ENCODE measurements at places on chromosomes 13 and 19. TPM values are rescaled to one million over a fixed set of nuclear protein-coding genes. Genes with fewer than 3 reads are reported as not detected.

MCEMP1 gene
- 0.63 TPM for total RNA-seq

DNA sequence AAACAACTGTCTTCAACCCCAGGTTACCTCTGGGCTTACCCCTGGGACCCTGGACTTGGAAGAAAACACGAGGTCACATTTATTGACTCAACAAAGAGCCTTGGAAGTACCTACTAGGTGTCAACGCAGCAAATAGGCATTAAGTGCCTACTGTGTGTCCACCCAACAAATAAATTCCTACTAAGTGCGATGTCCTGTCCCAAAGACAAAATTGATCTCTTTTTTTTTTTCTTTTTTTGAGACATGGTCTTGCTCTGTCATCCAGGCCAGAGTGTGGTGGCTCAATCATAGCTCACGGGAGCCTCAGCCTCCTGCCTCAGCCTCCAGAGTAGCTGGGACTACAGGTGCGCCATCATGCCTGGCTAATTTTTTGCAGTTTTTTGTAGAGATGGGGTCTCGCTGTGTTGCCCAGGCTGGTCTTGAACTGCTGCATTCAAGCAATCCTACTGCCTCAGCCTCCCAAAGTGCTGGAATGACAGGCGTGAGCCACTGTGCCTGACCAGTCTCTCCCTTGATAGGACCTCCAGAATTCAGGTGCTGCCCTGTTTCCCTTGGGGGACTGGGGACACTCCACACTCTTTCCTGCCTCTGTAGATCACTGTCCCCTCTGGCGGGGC, 589 bp upstream of the S1PR2 start:
- DNase-seq: no peak

PLEKHF1 gene
- 10.8 TPM for total RNA-seq

ZNF486 gene
- 7.4 TPM for total RNA-seq

GRCh38 chr13:25902891-25903341, 148.9 kb downstream of the SHISA2 start:
- DNase-seq: no peak

DNA sequence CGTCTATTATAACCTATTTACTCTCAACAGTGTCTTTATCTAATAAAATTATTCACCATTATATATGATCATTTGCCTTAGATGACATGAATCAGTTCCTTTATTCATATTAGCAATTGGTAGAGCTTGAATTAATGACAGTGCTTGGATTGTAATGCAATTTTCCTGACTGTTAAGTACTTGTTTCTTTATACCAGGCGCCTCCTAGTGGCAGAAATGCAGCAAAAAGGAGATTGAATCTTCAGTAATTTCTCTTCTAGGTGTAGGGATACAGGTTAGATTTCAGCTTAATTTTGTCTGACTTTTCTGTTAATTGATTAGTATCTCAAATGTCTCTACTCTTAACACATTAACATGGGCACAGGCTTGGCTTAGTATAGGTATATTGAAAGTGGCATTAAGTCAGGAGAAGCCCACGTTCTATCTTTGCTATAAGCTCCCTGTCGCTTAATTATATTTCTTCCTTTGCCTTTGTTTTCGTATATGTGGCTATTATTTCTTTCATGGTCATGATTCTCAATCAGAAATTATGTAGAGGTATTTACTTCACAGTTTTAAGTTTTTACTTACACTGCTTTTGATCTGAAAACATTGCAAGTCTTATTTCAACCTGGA, 9.1 kb upstream of the LHFPL6 start:
- DNase-seq: peak; percentile 63

PGLYRP1 gene
- not detected for total RNA-seq

USHBP1 gene
- total RNA-seq: 12.8 TPM

ZNF177 gene
- 2.0 TPM for total RNA-seq

DNA sequence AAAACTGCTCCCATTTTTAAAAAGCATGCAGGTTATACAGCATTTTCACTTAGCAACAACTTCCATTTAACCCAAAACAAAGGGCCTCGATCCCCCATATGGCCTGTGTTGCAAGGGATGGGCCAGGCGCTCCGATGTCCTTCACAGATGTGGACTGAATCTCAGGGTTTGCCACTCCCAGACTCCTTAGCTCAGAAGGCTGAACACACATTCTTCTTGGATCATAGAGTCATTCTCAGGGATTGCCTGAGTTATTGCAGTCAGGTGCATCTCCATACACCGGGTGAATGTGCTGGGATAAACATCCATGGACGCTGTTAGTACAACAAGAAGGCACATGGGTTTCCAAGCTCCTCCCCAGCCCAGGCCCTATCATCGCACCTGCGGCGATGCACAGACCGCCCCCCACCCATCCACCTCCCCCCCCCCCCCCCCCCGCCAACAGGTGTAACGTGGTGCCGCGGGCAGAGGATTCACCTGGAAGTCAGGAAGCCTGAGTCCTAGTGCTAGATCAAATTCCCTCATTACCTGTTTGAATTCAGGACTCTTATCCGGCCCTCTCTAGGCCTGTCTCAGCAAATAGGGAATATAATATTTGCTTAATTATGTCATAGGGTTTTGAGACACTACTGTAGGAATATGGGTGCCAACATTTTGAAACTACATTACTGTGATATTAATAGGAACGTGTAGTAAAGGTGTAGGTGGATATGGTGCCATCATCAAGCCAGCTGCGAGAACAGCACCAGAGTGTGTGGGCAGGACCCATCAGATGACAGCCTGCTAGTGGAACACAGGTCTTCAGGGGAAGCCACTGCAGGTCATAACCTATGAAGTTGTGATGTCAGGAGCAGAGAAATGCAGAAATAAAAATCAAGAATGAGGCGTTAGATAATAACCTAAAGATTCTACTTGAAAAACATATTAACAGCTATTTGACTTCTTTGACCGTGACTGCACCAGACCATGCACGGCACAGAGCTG, 110.9 kb downstream of the SACS start:
- no peak for DNase-seq

STARD13 gene
- total RNA-seq: 85.5 TPM

CATSPERD gene
- not detected for total RNA-seq

DNA sequence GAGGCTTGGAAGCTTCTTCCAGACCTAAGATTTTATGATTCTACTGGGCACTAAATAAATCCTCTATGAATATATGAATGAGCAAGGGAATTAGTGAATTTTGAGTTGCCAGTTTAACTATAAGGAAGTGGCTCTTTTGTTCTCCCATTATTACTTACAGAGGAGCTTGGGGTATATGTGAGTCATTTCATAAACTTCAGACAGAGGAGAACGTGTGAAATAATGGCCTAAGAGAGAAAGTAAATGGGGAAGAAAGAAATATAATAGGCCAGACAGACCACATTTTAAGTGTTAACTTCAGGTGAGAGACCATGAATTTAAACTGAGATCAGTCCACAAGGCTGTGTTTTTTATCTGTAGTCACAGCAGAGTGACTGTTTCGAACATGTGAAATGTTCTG, 570.9 kb downstream of the GPC6 start:
- no peak for DNase-seq

DNA sequence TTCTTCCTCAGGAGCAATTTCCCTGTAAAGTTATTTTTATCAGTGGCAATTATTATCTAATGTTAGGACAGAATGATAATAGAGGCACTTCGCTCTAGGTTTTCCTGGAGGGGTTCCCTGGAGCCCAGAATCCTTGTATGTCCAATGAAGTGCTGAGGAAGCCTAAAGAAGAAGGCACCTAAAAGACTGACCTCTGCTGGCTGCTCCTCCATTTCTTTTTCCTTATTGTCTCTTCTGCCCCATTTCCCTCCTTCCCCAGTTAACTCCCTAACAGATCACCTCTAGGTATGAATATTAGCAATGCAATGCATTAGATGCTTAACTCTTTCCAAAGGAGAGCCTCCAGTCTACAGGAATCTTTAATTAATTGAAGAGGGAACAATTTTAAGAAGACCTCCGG, 985.4 kb downstream of the DIAPH3 start:
- DNase-seq: no peak

DNA sequence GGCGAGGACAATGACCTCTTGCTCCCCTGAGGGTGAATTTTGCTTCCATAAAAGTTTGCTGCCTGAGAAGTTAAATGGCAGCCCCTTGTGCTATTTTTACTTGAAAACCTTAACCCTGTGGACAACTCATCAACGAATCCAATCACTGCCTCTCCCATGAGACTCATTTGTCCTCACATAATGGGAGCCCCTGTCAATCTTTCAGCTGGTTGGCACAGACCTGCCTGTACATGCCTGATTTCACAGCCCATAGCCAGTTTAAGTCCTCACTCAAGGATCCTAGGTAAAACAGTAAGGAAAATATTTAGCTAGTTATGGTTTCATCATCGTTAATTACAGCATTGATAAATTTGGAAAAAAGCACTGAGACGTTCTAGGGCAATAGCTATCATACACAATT, 207.4 kb downstream of the NHLRC3 start:
- DNase-seq: no peak

LYPD5 gene
- 1.9 TPM for total RNA-seq

GRCh38 chr19:19642506-19643157, 825 bp downstream of the GMIP start:
- no peak for DNase-seq

DNA sequence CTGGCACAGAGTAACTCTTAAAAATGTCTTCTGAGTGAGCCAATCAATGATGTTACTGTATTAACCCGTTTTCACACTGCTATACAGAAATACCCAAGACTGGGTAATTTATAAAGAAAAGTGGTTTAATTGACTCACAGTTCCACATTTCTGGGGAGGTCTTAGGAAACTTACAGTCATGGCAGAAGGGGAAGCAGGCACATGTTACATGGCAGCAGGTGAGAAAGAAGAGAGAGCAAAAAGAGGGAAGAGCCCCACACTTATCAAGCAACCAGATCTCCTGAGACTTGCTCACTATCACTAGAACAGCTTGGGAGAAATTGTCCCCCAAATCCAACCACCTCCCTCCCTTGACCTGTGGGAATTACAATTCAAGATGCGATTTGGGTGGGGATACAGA, 97.6 kb upstream of the MIR17HG start:
- no peak for DNase-seq

- DNase-seq: no peak
Measured at GRCh38 chr13:86960876-86961275, 710.3 kb upstream of the SLITRK5 start.

- DNase-seq: no peak
Measured at GRCh38 chr13:51806566-51806965, 2.6 kb upstream of the DHRS12 start.

TEX101 gene
- not detected for total RNA-seq

DNA sequence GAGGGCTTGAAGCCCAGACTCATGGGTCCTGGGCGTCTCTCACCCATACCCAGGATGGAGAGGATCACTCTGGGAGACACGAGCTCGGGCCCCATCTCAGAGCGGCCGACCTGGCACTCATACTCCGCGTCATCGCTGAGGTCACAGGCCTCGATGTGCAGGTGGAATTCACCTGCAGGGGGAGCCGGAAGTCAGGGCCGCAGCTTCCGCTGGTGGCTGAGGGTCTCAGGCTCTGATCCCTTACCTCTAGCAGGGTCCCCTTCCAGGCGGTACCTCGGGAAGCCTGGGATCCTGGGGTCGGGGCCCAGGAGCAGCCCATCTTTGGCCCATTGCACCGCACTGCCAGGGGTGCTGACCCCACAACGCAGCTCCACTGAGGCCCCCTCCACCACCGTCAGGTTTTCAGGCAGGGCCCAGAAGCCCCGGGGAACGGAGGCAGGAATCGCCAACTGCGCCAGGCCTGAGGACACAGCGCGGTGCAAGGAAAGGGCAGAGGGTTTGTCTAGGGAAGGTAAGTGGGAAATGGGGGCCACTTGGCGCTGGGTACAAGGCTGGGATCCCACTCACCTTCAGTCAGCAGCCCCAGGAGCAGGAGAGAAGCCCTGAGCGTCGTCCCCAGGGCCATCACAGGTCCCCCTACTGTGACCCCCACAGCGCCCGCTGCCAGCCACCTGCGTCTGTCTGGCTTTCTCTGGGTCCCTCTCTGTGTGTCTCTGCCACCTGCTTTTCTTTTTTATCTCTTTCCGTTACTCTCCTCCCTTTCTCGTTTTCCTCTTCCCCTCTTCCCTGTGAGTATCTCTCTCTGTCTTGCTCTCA, 883 bp downstream of the NPHS1 start:
- DNase-seq: no peak

GRCh38 chr13:59914556-59914955, 249.2 kb downstream of the DIAPH3 start:
- no peak for DNase-seq

DNA sequence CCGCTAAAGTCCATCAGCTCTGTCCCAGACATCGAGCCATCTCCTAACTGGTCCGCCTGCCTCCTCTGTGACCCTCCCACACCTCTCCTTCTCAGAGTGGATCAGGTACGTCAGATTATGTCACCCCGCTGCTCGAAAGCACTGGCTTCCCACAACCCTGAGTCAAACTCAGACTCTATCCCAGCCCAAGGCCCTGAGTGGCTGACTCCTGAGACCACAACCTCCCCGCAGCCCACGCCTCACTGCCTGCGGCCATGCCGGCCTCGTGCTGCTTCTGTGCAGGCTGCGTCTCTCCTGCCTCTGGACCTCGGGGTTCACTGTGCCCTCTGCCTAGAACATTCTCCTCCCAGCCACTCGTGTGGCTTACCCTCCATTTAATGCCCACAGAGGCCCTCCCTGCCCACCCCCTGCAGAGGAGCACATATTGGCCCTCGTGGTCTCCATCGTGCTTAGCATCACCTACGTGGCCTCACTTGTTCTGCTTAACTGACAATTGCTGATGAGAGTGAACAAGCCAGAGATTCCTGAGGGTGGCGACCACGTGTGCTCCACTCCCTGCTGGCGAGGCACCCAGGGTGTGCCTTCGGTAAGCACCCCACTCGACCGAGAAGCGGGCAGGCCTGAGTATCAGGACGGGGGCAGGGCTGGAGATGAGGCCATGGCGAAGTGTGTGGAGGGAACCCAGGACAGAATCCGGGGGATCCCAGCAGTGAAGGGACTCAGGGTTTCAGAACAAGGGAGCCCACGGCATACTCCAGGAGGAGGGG, 13.5 kb upstream of the FKRP start:
- no peak for DNase-seq

MARK4 gene
- total RNA-seq: 40.4 TPM

DNA sequence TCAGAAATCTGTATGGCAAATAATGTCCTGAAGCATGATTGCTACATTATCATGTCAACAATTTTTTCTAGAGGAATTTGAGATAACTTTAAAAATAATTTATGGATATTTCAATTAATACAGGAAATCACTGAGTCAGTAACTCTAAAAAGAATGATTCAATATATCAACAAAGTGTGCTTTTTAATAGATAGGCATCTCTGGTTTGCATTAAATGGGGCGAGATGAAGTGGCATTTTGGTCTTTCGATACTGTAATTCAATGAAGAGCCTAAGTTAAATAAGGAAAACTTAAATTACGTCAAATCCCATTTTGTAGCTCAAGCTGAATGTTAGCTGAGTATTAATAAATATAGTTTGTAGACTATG, 342.8 kb downstream of the DACH1 start:
- no peak for DNase-seq

DNA sequence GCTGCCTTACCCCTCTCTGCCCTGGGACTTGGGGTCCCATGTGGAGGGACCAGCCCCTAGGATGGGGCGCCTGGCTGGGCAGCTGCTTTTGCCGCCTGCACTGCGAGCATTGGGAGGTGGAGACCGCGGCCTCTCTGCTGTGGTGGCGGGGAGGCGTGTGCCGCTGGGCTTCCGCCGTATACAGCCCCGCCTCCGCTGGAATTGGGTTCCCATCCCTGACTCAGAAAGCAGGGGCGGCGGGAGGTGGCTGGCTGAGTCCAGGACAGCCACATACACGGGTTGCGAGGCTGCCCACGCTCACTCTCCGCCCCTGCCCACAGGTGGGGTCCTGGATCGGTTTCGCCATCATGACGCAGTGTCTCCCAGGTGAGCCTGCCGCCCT, 6.6 kb downstream of the NDUFB7 start:
- DNase-seq: no peak

GRCh38 chr13:20848944-20849343, 53.6 kb downstream of the XPO4 start:
- DNase-seq: no peak

GRCh38 chr13:112573710-112574109, 14.2 kb downstream of the TUBGCP3 start:
- no peak for DNase-seq

PSG7 gene
- total RNA-seq: not detected

Data from aorta (tissue), 5 donors.